ENCODE measurements at places on chromosomes 5 and 9.

- no peak for DNase-seq
These were observed 81.2 kb upstream of the UBTD2 start for GRCh38 chr5:172364773-172365172.

DNA sequence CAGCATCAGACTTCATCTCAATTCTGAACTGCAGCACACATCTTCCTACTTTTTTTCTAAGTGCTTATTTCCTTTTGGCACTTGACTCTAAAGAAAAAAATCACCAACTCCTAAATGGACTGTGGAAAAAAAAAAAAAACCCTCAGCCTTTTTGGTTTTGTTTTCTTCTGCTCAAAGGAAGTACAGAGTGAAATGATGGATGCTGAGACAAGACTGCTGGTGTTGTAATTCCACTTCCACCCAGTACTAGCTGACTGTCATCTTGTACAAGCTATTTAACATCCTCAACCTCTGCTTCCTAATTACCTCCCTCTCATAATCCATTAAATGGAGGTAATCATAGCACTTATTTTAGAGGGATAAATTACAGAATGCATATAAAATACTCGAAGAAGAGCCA is 171.5 kb upstream of the GNA14 start:
- no peak for DNase-seq

DNA sequence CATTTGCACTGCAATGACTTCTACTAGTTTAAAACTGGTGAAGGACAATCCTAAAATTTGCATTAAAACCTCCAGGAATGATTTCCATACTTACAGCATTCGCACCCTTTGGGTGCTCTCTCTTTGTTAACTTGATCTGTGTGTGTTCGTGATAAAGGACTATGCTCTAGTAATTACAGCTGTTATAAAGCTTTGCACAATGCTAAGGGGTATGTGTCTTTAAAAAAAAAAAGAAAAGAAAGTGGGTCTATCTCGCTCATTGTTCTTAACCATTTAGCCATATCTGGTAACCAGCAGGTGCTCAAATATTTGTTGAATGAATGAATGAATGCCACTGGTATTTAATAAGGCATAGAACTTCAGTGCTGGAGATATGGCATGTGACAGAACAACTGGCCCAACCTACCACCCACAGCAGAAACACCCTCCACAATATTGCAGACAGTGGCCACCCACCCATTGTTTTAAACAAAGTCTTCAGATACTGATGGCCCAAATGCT is 8.7 kb downstream of the TRIM36 start:
- no peak for DNase-seq

GRCh38 chr9:18746631-18747030 is 272.7 kb downstream of the ADAMTSL1 start:
- DNase-seq: no peak

- DNase-seq: no peak
These were observed 221.3 kb upstream of the DAPK1 start for GRCh38 chr9:87276327-87276841.

GRCh38 chr5:142904416-142904815 is 134.2 kb downstream of the ARHGAP26 start:
- DNase-seq: no peak
